ENCODE measurements at places on chromosomes 12 and 14. TPM values are rescaled to one million over a fixed set of nuclear protein-coding genes. Genes with fewer than 3 reads are reported as not detected.

GRCh38 chr12:53750812-53751335 lies 905 bp downstream of the CISTR start:
- H3K4me3 ChIP-seq: peak overlapping the region; percentile 72
- H3K27me3 ChIP-seq: peaks cover 38% of the 10 kb centered on the region
- peaks cover 34% of the 10 kb centered on the region for H3K4me1 ChIP-seq
- peak overlapping the region; percentile 71 for H3K27ac ChIP-seq
- no peaks in the 10 kb centered on the region for H3K36me3 ChIP-seq

DNA sequence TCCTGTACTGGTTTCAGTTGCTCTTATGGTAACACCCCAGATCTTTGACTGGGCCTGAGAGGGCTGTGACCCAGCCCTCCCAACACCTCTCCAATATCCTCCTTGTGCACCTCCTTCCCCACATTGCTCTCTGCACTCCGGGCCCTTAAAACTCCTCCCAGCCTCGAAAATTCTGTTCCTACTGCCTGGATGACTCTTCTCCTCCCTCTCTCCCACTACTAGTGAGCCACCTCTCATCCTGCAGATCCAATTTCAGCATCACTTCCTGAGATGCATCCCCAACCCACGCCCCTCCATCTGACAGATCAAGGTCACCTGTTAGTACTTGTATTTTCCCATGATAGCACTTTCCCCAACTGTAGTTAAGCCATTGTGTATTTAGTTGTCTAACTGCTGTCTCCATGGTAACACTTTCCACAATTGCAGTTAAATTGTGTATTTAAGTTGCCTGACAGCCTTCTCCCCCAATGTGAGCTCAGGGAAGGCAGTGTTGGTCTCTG lies 11.5 kb upstream of the NT5DC3 start:
- H3K27ac ChIP-seq: peak overlapping the region; percentile 97
- H3K27me3 ChIP-seq: no peaks in the 10 kb centered on the region
- H3K36me3 ChIP-seq: no peaks in the 10 kb centered on the region
- H3K4me3 ChIP-seq: no peak overlapping the region
- no peak for DNase-seq

Gene SMIM41
- total RNA-seq: 26.6 TPM

Gene PDE3A
- 98.7 TPM for total RNA-seq

Gene CPNE6
- total RNA-seq: 0.26 TPM
